ENCODE measurements at places on chromosomes 4 and X.
A peak's percentile ranks its signal among the peaks of the same experiment; 100 is the strongest.

GRCh38 chr4:158710814-158711213 is 12.4 kb downstream of the PPID start:
- no peak for DNase-seq

DNA sequence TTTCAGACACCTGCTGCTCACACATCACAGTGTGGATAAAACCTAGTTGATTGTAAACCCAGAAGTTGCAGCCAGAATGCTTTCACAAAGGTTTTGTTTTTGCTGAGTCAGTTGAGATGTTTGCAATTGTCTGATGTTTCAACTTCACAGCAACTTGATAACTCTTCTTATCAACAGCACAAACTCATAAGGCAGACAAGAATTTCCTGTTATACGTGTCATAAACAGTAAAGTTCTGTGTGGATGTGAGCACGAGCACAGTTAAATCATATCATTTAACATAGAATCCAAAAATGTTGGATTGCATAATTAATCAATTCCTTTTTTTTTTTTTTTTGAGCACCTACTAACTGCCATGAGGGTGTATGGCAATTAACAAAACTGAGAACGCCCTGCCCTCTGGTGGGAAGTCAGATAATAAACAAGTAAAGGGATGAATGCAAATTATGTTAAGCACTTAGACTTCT is 512.2 kb downstream of the PDHA2 start:
- peak; percentile 16 for DNase-seq

- DNase-seq = no peak
Measured at GRCh38 chr4:184347251-184348239, 126.8 kb downstream of the IRF2 start.

- peak; percentile 73 for DNase-seq
Measured at GRCh38 chrX:103687073-103687695, 685 bp upstream of the MORF4L2 start.
